ENCODE measurements at places on chromosomes 6 and 20.

GRCh38 chr6:125790358-125791150 lies at the start of gene NCOA7:
NCOA7 (plus strand) TSS chr6:125790960; CDS start chr6:125815355, 24,395 bp downstream.
- DNase-seq = peak; percentile 83

- no peak for DNase-seq
Observed at GRCh38 chr6:50945789-50946188, 127.1 kb downstream of the TFAP2B start.

DNA sequence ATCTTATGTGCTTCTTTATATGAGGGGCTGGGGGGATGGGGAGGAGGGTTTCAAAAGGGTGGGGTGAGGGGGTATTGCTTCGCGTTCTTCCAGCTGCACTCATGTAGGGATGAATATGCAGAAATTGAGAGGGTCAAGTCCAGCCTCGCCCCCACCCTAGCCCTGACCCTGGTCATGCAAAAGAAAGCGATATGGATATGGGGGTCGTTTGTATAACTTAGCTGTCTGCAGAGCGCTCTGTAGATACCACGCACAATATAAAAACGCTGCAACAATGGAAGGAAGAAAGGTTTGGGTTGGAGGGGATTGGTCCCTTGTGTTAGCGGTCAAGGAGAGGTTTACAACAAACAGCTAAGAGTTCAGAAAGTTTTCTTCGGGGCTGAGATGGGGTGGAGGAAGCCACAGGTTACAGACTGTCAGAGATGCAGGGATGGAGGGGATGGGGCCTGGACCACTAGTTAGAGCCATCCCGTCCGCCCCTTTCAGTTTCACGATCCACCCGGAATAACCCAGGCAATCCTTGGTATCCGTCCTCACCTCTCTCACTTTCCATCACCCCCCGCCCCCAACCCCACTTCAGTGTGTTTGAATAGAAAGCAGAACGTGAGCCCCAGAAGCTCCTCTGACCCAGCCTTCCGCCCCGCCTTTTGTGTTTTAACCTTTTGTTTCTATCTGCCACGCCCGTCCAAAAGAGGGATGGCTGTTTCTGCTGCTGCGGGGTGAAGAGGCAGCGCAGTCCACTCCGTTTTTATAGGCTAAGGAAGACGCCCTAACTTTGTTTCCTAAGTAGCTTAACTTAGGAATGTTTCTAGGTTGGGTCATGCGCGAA lies 73.5 kb downstream of the SOX4 start:
- no peak for DNase-seq

DNA sequence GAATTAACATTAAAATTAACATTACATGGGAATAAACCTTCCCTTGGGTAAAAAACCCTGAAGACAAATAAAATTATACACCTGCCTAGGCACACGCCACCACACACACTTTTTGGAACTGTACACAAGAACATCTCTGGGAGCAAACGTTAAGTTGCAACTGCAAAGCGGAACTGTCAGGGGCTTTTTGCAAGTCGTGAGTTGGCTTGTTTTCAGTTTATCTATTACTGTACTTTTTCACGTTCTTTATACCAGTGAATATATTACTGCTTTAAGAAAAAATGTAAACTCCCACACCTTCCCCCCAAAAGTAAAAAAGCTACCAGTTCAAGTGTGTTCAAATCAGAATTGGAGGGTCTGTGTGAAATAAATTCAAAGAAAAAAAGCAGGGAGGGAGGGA lies 65.5 kb upstream of the NFATC2 start:
- DNase-seq = no peak

DNA sequence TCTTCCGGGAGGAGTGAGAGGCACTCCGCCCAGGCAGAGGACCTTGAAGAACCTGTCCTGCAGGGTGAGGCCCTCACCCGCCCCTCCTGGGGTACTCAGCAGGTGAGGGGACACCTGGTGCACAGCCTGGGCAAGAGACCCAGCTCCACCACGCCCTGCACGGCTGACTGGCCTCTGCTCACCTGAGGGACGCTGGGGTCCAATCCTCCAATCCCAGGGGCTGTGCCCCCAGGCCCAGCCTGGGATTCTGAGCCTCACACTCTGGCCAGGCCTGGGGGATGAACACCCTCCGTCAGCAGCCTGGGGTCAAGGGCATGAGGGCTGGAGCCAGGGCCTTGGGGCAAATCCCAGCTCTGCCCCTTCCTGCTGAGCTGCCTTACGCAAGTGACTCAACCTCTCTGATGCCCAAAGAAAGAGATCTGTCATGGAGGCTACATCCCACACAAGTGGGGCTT lies 149.9 kb upstream of the PTPN1 start:
- no peak for DNase-seq

DNA sequence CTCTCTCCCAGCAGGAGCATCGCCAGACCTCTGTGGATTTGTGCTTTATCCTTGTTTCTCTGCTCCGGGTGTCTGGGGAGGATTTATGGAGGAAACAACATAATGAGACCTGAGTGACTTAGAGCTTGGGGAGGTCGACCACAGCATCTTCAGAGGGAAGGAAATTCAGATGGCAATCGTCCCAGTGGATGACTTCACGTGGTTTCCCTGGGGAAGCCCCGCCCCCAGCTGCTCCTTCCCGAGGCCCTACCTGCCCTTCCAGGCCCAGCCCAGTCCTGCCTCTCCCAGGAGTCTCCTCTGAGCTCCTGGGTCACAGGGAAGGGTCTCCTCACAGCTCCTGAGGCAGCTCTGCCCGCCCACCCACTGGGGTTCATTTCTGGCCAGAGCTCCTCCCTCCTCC lies 430.3 kb upstream of the SULF2 start:
- no peak for DNase-seq

DNA sequence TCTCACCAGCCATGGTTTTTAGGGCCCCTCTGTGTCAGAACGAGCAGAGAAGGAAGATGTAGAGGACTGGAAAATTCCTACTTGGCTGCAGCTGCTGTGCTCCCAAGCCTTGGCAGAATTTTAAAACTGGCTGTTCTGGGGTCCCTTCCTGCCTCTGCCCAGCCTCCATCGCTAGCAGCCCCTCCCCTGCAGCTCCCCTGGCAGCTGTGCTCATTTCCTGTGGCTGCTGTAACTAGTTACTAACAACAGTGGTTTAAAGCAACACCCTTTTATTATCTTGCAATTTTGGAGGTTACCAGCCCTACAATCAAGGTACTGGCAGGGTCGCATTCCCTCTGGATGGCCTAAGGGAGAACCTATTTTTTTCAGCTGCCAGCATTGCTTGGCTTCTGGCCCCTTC lies 3.7 kb upstream of the CST11 start:
- no peak for DNase-seq

DNA sequence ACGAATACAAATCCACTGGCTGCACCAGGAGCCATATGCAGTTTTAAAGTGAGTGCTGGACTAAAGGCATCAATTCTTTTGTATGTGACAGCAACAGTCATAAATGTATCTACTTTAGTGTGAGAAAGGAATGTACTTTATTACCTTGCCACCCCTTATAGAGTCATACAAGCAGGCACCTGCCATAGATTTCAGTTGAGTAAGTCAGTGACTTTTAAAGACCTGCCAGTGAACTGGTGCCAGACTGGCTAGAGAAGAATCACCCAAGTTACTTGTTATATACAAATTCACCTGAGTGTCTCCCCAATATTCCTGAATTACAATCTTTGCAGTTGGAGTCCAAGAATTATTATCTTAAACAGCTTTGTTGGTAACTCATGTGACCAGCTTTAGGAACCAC lies 547.9 kb downstream of the COL12A1 start:
- DNase-seq = no peak

- no peak for DNase-seq
Observed at GRCh38 chr6:100452998-100453397, 11.7 kb downstream of the SIM1 start.

DNA sequence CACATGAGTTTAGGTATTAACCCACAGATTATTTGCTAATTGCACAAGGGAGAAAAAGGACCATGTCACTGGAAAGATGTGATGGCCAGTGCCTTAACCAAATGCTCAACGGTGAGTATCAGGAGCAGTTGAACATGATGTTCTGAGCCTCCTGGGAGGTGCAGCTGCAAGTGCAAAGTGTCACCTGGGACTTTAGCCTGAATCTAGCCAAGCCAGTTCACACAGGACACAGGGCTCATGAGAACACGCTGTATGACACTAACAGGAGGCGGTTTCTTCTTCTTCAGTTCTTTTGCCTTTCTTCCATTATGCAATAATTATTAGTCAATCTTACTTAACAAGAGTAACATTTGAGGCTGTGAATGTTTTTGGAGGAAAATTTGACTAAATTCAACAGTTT lies 225.3 kb downstream of the THBS2 start:
- no peak for DNase-seq

DNA sequence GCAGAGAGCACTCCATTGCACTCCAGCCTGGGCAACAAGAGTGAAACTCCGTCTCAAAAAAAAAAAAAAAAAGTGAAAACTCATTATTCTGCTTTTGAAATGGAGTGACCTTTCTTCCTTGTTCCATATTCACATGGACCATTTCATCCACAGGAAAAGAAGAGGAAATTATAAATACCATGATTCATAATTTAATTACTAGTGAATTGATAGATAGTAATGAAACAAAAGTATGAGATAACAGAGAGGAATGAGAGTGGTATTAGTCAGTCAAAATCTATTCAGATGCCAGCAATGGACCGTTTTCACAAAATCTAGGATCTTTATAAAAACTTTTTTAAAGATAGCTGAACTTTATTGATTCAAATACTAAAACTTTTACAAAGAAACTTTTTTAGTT lies 443.1 kb upstream of the FLRT3 start:
- DNase-seq = no peak

- DNase-seq = no peak
Observed at GRCh38 chr20:24207803-24208300, 219.3 kb upstream of the GGTLC1 start.

- no peak for DNase-seq
Observed at GRCh38 chr6:87848616-87849015, 146.6 kb upstream of the AKIRIN2 start.

DNA sequence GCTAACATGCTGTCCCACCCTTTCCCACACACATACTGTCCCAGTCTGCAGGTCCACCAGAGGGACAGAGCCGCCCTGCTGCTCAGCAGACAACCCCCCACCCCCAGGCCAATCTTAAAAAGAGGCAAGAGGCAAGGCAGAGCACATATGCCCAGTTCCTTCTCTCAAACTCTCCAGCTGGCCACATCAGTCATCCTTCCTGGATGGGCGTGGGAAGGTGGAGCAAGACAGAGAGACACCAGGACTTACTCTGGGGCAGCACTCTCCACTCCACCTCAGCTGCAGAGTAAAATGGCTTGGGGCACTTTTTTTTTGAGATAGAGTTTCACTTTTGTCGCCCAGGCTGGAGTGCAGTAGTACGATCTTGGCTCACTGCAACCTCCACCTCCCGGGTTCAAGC lies 10.8 kb downstream of the MOCS3 start:
- no peak for DNase-seq

DNA sequence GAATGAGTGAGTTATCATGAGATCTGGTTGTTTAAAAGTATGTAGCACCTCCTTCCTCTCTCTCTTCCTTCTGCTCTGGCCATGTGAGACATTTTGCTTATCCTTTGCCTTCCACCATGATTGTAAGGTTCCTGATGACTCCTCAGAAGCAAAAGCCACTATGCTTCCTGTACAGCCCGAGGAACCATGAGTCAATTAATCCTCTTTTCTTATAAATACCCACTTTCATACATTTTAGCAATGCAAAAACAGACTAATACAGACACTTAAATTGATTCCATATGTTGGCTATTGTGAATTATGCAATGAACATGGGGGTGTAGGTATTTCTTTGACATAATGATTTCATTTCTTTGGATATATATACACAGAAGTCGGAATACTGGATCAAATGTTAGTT lies 792.8 kb upstream of the EYS start:
- DNase-seq = no peak
